ENCODE measurements at places on chromosomes 4 and X.

GRCh38 chr4:89741768-89742167 is 95.2 kb downstream of the SNCA start:
- DNase-seq, result no peak

GRCh38 chr4:7110546-7110945 is 42.7 kb upstream of the GRPEL1 start:
- no peak for DNase-seq

- DNase-seq, result no peak
Measured at GRCh38 chr4:102537269-102537668, 36.1 kb downstream of the NFKB1 start.

DNA sequence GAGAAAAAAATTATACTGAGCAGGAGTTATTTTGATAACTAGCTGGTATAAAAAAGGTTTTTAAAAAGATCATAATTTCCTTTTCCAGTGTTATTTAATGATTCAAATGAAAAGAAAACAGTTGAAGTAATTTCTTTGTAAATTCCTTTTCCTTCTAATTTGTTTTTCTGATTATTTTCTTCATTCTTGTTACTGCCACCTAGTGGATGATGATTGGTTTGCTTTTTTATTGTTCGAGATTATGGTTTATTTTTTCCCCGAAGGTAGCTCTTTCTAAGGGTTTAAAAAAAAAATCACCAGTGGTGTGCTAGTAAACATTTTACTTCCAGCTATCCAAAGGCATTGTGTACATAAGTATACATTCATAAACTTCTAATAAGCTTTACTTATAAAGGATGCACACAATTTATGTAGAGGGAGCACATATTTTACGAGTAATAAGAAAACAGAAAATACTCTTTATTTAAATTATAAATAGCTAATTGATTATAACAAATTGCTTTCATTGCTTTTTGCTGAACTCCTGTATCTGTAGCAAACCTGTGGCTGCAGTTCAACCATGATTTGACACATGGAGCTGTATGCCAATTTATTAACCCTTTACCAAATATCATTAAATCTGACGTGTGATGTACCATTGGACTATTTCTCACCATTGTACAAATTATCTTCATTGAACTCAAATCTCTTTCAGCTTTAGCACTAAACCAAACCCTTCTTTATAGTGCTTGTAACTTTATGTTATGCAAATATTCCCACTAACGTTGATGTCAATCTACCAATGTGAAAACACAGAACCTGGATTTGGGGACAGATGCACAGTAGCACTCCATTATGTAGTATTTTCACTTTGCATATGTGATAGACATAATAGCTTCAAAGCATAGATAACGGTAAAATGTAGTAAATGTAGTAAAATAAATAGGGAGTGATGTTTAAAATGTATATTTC is 97.8 kb upstream of the ANK2 start:
- DNase-seq, result no peak

DNA sequence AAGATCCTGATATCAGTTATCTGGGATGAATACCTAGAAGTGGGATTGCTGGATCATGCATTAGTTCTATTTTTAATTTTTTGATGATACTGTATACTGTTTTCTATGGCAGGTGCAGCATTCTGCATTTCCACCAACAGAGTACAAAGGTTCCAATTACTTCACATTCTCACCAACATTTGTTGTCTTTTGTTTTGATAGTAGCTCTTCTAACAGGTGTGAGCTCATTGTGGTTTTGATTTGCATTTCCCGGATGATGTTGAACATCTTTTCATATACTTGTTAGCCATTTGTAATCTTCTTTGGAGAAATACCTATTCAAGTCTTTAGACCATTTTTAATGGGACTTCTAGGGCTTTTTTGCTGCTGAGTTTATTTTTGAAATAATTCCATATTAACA is 139.2 kb upstream of the AMOT start:
- no peak for DNase-seq

GRCh38 chr4:168082379-168082778 is 10.0 kb upstream of the ANXA10 start:
- no peak for DNase-seq

DNA sequence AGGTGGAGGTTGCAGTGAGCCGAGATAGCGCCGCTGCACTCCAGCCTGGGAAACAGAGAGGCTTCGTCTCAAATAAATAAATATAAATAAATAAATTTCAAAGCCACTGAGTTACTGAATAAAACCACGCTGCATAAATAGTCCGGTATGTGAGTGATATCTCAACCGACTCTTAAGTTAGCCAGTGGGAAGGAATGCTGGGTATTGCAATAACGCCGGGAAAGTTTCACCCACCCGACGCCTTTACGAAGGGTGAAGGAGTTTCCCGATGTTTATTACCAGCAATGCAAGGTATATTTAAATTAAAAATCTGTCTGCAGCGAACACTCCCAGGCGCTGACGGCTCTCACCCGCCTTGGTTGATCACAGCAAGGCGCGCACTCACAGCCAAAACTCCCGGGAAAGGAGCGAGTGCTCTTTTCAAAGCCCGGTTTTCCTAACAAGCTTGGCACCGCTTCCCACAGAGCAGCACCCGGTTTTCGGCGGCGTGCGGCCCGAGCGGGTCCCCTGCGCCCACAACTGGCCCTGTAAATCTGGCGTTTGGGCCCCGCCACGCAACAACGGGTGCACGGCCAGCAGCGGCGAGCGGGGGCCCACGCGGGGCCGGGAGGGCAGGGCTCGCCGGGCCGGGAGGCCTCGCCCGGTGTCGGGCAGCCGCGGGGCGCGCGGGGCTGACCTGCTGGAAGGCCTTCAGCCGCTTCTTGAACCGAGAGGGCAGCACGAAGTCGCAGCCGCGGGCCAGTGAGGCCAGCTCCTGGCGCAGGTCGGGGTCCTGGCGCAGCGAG is 13.7 kb downstream of the PPP2R3B start:
- DNase-seq, result no peak

DNA sequence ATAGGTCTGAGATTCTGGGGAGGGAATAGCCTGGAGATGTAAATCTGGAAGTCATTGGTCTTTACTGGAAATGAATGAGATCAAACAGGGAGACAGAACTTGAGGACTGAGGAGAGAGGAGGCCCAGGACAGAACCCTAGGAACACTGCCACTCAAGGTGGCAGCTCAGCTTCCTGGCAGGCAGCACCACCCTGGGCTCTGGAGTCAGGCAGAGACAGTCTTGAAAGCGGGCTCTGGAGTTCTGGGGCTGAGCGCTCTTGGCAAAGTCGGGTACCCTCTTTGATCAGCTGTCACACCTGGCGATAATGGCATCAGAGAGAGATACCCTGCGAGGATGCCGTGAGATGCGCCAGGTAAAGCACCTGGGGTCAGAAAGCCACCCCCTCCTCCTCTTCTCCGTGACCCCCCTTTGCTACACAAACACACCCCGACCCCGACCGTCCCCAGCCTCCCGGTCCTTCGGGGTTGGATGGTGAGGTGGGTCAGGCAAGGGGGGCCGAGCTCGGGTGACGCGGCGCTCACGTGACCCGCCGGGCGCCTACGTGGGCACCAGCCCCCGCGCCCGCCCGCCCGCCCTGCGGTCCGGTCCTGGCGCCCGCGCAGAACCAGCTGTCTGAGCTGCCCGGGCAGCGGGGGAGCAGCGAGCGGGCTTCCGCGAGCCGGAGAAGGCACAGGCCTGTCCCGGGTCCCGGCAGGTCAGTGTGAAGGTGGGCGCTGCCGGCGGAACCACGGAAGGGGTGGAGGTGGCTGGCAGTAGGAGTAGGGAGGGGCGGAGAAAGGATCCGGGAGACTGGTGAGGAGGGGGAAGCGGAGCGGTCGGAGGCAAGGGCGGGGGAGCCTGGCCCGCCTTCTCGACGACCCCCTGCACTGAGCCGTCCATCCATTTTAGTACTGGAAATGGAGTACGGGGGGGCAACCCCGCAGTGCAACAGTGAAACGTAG is at the start of gene TCEAL3:
TSS of gene TCEAL3 (plus strand) at position 600 of the 942 bp plus-strand sequence. CDS start 1,102 bp downstream, outside the sequence.
- peak; percentile 9 for DNase-seq

- no peak for DNase-seq
Measured at GRCh38 chrX:13094828-13095341, 50.5 kb upstream of the FAM9C start.

DNA sequence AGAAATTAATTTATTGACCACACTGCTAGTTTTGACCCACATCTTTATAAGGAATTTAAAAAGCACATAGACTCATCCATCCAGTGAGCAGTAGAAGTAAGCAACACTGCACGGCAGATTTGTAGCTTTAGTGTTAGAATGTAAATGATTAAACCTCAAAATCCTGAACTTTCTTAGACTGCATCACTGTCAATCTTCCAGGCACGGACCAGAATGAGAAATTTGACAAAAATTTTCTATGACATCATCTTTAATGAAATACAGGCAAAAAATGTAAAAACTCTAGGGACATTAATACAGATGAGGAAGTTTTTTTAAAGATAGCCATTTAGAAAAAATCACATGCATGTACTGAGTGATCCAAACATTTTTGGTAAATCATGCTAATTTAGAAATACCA is 29.2 kb downstream of the NLGN4X start:
- DNase-seq, result no peak

DNA sequence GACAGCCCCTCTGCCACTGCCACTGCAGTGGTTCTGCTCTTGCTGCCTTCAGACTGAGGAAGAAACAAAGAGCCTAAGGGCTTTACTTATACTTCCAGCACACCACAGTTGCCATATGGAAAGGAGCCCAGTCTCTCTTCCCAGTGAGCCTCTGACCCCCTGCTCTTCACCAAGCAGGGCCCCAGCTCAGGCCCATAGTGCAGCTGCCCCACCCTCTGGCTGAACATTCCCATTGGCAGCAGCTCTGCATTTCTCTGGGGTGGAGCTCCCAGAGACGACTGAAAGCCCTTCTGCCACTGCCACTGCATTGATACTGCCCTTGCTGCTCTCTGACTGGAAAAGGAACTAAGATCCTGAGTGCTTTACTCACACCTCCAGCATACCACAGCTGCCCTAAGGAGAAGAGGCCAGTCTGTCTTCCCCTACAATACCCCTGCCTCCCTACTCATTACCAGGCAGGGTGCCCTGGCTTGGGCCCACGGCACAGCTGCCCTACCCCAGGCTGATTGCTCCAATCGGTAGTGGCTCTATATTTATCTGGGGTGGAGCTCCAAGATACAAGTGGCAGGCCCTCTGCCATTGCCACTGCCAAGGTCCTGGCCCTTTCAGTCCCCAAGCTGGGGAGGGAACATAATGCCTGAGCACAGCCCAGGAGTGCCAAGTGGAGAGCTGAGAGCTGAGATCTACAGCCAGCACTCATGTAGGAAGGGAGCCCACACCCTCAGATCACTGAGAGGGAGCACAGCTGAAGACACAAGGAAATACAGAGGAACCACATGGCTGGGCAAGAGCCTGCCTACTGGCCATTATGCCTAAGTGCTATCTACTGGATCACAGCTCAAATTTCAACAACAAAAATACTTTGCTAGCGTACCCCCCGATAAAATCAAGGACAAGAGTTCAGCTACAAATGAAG is 36.0 kb downstream of the AWAT2 start:
- DNase-seq, result no peak
